ENCODE measurements at places on chromosomes 5 and 9.
A peak's percentile ranks its signal among the peaks of the same experiment; 100 is the strongest.

GRCh38 chr5:169072233-169072632 lies 228.7 kb downstream of the SLIT3 start:
- DNase-seq, result no peak

DNA sequence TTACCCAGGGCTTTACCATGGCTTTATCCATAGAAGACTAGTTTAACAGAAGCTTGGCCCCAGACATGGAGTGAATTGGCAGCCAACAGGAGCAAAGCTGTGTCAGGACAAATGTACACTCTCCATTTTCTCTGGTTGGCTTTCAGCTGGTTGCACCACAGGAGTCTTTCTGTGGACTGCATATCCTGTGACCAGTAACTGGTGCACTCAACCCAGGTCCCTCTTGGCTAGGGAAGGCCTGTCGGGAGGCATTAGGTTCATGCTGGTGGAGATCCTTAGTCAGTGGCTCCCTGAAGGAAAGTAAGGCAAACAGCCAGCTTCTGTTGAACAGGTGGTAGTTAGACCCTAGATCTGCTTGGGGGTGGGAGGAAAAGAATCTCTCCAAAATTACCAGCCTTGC lies 146.9 kb upstream of the TLX3 start:
- no peak for DNase-seq

DNA sequence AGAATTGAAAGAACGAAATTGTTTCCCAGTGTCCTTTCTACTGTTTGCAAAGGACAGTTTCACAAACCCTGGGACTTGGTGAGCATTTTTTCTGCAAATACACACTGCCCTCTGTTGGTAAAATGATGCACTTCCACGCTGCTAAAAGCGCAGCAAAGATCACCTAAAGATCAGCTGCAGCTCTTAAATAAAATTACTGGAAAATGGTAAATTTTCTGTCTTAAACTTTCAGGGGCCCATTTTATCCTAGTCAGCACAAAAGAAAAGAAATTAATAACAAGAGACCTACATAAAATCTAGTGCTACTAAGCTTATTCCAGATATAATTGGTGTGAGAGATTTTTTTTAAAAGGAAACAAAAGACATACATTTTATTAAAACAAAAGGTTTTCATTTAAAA lies 566.0 kb downstream of the CAAP1 start:
- peak; percentile 32 for DNase-seq

- peak; percentile 62 for DNase-seq
Observed at GRCh38 chr5:73272351-73272750, 99.4 kb downstream of the TMEM174 start.

DNA sequence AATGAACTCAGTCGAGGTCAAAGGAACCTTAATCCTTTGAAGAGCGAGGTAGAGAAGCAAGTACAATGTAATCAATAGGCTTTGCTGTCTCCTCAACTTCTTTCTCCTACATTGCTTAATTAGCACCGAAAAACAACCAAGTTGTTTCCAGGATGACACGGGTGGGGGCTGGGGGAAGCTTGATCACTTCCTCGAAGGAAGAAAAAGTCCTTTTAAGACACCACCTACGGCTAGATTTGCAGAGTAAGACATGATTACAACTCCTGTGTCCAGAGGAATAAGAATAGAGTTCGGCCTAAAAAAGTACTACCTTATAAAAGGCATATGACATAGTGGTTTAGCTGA lies 811 bp upstream of the ARRDC3 start:
- DNase-seq, result peak; percentile 58

DNA sequence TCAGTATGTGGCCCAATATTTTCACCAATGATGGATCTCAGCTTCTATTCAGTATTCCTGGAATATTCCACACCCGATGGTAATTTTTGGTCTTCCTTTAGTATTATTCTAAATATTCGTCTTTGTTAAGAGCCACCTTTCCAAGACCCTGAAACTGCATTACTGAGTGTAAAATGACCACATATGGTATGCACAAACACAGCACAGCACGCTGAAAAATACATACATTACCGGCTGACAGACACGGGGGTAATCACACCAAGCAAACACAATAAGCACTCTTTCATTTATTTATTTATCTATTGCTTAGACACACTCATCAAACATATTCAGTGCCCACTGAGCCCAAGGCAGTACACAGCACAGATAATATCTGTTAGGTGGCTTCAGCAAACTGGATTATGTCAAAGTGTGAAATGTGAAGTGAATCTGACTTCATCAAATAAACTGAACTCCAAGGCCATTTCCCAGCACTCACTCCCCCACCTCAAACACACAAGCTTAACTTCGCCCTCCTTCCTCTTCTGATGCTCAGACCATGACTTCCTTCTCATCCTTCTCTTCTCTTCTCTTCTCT lies 1637.8 kb upstream of the C9orf72 start:
- DNase-seq, result no peak

GRCh38 chr9:97531888-97532376 lies 30.5 kb downstream of the TMOD1 start:
- DNase-seq, result no peak

GRCh38 chr9:116895961-116896360 lies 208.9 kb downstream of the TRIM32 start:
- no peak for DNase-seq

GRCh38 chr9:86557063-86557766 lies 203.0 kb upstream of the TUT7 start:
- peak; percentile 18 for DNase-seq

Measured in NB4 (cell line).